ENCODE measurements at places on chromosomes 4 and X. TPM values are rescaled to one million over a fixed set of nuclear protein-coding genes. Genes with fewer than 3 reads are reported as not detected.

GRCh38 chr4:83255584-83255983 is 29.0 kb downstream of the COQ2 start:
- no peak for DNase-seq

DNA sequence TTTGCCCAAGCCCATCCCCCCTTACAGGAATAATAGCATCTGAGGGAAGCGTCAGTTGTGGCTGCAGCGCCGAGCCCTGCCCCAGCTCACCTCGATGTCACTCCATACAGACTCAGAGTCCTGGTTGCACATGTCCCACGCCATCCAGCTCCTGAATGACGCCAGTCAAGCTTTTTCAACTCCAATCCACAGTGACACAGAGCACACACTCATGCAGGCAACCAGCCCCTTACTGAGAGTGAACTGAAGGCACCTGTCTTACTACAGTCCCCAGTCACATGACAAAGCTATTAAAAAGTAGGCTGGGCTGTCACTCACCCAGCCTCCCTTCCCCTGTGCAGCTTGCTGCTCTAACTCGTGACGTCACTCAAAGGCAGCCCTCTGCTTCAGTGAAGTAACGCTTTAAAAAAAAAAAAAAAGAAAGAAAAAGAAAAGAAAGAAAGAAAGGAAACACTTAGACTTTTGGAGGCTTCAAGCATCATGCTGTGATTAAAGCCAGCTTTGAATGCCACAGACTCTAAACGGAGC is at the start of gene PPARGC1A:
TSS of gene PPARGC1A (minus strand) at position 234 of the 528 bp plus-strand sequence. CDS start at position 144, 90 bp downstream.
- DNase-seq = no peak

DNA sequence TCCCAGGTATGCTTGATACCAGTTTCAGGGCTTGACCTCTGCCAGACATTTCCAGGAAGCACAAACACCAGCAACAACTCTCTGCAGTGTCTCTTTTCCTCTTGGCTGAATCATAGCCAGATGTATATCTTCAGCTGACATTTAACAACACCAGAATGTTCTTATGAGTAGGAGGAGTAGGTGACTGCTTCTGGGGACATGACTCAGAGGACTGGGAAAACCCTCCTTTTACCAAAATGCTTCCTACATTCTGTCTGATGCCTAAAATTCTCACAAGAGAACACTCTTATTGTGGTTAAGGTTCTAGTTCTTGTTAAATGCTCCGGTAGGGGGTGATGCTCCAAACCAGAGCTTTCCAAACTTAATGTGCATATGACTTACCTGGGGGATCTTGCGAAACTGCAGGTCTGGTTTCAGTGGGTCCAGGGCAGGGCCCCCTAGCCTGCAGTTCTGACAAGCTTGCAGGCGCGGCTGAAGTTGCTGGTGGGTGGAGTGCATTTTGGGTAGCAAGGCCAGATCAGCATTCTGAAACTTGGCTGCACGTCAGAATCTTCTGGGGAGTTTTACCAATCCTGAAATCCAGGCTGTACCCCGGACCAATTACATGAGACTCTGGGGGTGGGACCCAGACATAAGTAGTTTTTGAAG is 329.3 kb upstream of the RPS6KA3 start:
- DNase-seq = no peak

- DNase-seq = no peak
Measured at GRCh38 chrX:50643525-50644137, 170.4 kb downstream of the SHROOM4 start.

The MAMLD1 gene
- total RNA-seq = 1.8 TPM

Measured in T-cell (primary cell).